ENCODE measurements at places on chromosomes 4 and X.

- peak; percentile 73 for DNase-seq
Measured at GRCh38 chr4:145061318-145061920, 36.6 kb downstream of the ANAPC10 start.

DNA sequence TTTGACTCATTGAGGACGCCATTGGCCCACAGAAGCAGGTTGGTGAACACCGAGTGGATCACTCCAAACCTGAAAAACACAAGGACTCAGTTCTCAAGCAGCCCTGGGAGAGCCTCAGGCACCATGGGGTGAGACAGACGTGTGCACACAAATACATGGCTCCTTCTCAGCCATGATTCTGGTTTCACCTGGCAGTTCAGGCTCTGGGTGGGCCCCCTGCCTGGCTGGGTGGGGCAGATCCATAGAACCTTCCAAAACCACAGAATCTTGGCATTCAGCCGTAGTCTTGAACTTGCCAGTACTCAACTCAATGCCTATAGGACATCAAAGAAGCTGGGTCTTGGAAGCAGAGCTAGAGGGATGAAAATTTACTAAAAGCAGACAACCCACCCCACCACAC, 24.2 kb downstream of the OTOP1 start:
- DNase-seq: no peak

DNA sequence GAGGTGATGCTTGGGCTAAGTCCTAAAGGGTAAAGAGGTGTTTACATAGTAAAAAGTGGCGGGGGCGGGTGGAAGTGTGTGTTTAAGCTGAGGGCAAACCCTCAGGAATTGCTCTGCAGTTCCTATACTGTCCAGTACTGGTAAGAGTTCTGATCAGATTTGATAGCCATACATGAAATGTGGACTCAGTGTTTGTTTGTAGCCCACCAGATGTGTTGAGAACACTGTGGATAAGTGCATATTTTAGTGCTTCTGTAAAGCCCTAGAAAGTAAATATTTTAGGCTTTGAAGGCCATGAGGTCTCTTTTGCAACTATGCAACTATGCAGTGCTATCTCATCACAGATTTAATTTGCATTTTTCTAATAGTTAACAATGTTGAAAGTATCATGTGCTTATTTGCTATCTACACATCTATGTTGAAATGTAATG, 80.7 kb upstream of the EOLA2 start:
- DNase-seq: no peak

- peak; percentile 6 for DNase-seq
Measured at GRCh38 chr4:125432078-125432477, 117.3 kb downstream of the FAT4 start.

- no peak for DNase-seq
Measured at GRCh38 chr4:78704981-78705683, 71.0 kb upstream of the BMP2K start.

- DNase-seq: no peak
Measured at GRCh38 chrX:103614999-103615398, 7.2 kb downstream of the TCEAL3 start.

- DNase-seq: no peak
Measured at GRCh38 chr4:151664289-151664688, 96.5 kb downstream of the GATB start.

Measured in NAMALWA (cell line).